ENCODE measurements at places on chromosomes 16 and 17. TPM values are rescaled to one million over a fixed set of nuclear protein-coding genes. Genes with fewer than 3 reads are reported as not detected.

The SLFN13 gene
- total RNA-seq: 4.2 TPM

The KRTAP9-1 gene
- total RNA-seq: not detected

The HSD3B7 gene
- 14.8 TPM for total RNA-seq

The DPEP1 gene
- 1.1 TPM for total RNA-seq

The NUP88 gene
- 70.3 TPM for total RNA-seq

The NUPR1 gene
- total RNA-seq: 14.3 TPM

The CHST5 gene
- total RNA-seq: 0.04 TPM

The OR4D1 gene
- total RNA-seq: 0.02 TPM

The EVI2A gene
- total RNA-seq: not detected

The CCL13 gene
- total RNA-seq: not detected

The LRRC37A2 gene
- 2.8 TPM for total RNA-seq

The AOC3 gene
- total RNA-seq: 1.1 TPM

The FOXO3B gene
- total RNA-seq: 3.0 TPM

The SDK2 gene
- 0.54 TPM for total RNA-seq

The SLC5A11 gene
- 0.31 TPM for total RNA-seq

The MT1H gene
- total RNA-seq: not detected

The TEX2 gene
- total RNA-seq: 11.8 TPM

The ZPBP2 gene
- not detected for total RNA-seq

The SNN gene
- 8.8 TPM for total RNA-seq

The TCAP gene
- total RNA-seq: 1.4 TPM

The ANKRD40CL gene
- not detected for total RNA-seq

The RPL27 gene
- 2,812 TPM for total RNA-seq

The FAM20A gene
- 0.18 TPM for total RNA-seq

The PPY gene
- 0.22 TPM for total RNA-seq

The CLEC18A gene
- 0.06 TPM for total RNA-seq

The AHSP gene
- not detected for total RNA-seq

The KIF19 gene
- not detected for total RNA-seq

The SLFN14 gene
- not detected for total RNA-seq

The PTX4 gene
- not detected for total RNA-seq

The ZSCAN10 gene
- 0.03 TPM for total RNA-seq
